ENCODE measurements at places on chromosomes 1 and 21.

GRCh38 chr1:212698467-212699103 is 1.1 kb downstream of the BATF3 start:
- DNase-seq, result no peak

GRCh38 chr1:223466151-223466550 is 72.9 kb downstream of the CCDC185 start:
- no peak for DNase-seq

DNA sequence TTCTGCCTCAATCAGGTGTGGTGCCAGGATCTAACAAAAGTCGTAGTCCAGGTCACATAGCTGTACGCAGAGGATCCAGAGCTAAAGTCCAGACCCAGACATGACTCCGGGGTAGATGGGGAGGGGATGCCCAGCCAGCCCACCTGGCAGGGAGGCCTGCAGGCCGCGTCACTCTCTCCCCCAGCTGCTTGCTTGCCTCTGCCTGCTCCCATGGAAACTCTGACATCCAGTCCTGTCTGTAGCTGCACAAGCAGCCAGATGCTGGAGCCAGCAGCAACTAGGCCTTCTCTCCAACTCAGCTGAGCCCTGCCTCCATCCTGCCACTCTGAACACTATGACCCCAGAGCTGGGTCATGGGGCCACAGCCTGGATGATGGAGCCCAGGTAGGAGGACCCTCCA is 8.1 kb downstream of the COL8A2 start:
- DNase-seq, result no peak

GRCh38 chr1:202365092-202365815 is 16.8 kb downstream of the PPP1R12B start:
- no peak for DNase-seq

DNA sequence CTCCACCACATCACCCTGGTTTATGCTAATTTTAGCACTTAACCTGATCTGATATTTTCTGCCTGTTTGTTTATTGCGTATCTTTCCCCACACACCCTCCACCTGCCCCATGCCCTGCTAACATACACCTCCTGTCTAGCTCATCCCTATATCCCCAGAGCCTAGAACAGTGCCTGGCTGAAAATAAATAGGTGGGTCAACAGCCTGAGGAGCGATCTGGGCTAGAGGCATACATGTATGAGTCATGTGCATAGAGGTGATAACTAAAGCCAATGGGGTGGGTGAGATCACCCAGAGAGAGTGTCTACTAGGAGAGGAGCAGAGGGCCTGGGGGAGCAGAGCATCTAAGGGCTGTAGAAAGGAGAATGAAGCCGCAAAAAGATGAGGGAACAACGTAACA is 2.7 kb downstream of the HTR1D start:
- no peak for DNase-seq

Measured in upper lobe of left lung (tissue), 6 donors.